ENCODE measurements at places on chromosomes 6 and 20. TPM values are rescaled to one million over a fixed set of nuclear protein-coding genes. Genes with fewer than 3 reads are reported as not detected.

Gene PPP1R3G
- 3.3 TPM for total RNA-seq

GRCh38 chr20:63223121-63223825 is 7.3 kb upstream of the YTHDF1 start:
- H3K27ac ChIP-seq, result no peak overlapping the region
- DNase-seq, result peak; percentile 89
- H3K4me1 ChIP-seq, result peaks cover 8% of the 10 kb centered on the region
- no peak overlapping the region for H3K4me3 ChIP-seq

GRCh38 chr20:31915491-31916280 is 36.2 kb downstream of the PDRG1 start:
- no peak overlapping the region for H3K4me3 ChIP-seq
- no peaks in the 10 kb centered on the region for H3K4me1 ChIP-seq
- no peaks in the 10 kb centered on the region for H3K36me3 ChIP-seq

Gene CST2
- not detected for total RNA-seq

- H3K27me3 ChIP-seq, result peaks cover 11% of the 10 kb centered on the region
- H3K4me1 ChIP-seq, result no peaks in the 10 kb centered on the region
- no peaks in the 10 kb centered on the region for H3K36me3 ChIP-seq
- no peak overlapping the region for H3K4me3 ChIP-seq
- no peak overlapping the region for H3K27ac ChIP-seq
These were observed 52.8 kb upstream of the IL20RA start for GRCh38 chr6:137097526-137097925.

Gene UBR2
- total RNA-seq, result 31.5 TPM

Gene MANEA
- total RNA-seq, result 15.9 TPM

DNA sequence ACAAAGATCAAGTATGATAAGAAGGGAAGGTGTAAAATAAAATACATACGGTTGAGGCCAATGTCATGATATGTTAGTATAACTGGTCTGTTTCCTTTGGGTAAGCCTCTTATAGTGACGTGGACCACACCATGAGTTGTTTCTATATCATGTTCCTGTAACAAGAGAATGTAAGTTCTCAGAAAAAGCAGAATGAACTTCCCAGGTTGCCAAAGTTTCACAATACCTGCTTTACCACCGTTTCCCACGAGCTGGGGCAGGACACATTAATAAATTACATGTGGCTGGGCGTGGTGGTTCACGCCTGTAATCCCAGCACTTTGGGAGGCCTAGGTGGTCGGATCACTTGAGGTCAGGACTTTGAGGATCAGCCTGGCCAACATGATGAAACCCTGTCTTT is 42.6 kb upstream of the SLA2 start:
- no peaks in the 10 kb centered on the region for H3K4me1 ChIP-seq
- H3K36me3 ChIP-seq, result peaks cover 7% of the 10 kb centered on the region
- H3K27ac ChIP-seq, result no peak overlapping the region
- no peak overlapping the region for H3K4me3 ChIP-seq
- no peaks in the 10 kb centered on the region for H3K27me3 ChIP-seq

DNA sequence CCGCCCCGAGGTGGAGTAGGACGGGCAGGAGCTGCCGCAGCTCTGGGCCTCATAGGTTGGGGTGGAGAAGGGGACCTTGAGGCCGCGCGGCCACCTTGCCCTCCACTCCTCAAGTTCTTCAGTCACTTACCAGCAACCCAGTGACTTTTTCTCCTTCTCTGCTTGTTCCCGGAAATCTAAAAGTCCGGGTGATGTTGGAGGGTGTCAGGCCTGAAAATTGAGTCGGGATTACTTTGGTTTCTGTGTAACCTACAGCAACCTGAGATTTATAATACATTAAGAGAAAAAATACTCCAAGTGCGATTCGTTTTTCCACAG is 338 bp downstream of the RWDD1 start:
- peaks cover 15% of the 10 kb centered on the region for H3K4me1 ChIP-seq
- no peaks in the 10 kb centered on the region for H3K27me3 ChIP-seq
- peak overlapping the region; percentile 86 for H3K27ac ChIP-seq
- peaks cover 12% of the 10 kb centered on the region for H3K36me3 ChIP-seq
- peak; percentile 65 for DNase-seq

DNA sequence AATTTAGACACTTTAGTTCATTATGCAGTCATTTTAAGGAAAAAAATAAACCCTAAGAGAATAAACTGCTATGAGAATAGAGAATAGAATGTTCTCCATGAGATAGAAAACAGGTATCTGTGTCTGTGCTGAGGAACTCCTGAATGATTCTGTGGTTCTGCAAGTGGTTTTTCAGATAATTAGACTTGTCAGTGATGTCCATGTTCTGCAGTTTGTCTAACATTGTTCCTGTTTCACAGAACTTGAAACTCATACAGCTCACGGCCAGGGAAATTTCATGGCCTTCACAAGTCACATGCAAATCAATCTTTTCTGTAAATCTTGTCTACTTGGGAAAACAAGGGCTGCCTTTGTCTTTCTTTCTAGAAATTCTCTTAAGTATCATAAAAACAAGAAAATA is 73.4 kb upstream of the HMGCLL1 start:
- no peak overlapping the region for H3K4me3 ChIP-seq
- H3K27ac ChIP-seq, result no peak overlapping the region
- H3K36me3 ChIP-seq, result no peaks in the 10 kb centered on the region
- no peaks in the 10 kb centered on the region for H3K4me1 ChIP-seq
- no peak for DNase-seq

GRCh38 chr6:139588076-139588639 is 213.7 kb upstream of the CITED2 start:
- H3K27me3 ChIP-seq, result no peaks in the 10 kb centered on the region
- H3K27ac ChIP-seq, result peak overlapping the region; percentile 88
- H3K4me3 ChIP-seq, result no peak overlapping the region
- no peak for DNase-seq
- H3K36me3 ChIP-seq, result no peaks in the 10 kb centered on the region

Gene MDFI
- 0.72 TPM for total RNA-seq

- no peaks in the 10 kb centered on the region for H3K4me1 ChIP-seq
- H3K36me3 ChIP-seq, result no peaks in the 10 kb centered on the region
- DNase-seq, result no peak
- no peaks in the 10 kb centered on the region for H3K27me3 ChIP-seq
These were observed 316.6 kb downstream of the CDKAL1 start for GRCh38 chr6:20850686-20851416.

Gene OPRL1
- 0.59 TPM for total RNA-seq

- peak overlapping the region; percentile 27 for H3K27ac ChIP-seq
- DNase-seq, result no peak
- no peaks in the 10 kb centered on the region for H3K36me3 ChIP-seq
- peaks cover 17% of the 10 kb centered on the region for H3K4me1 ChIP-seq
These were observed 118.7 kb downstream of the CLIC5 start for GRCh38 chr6:45896783-45897441.

Gene SLC22A16
- total RNA-seq, result 0.36 TPM

GRCh38 chr6:129844118-129844891 is 16.8 kb downstream of the TMEM244 start:
- no peaks in the 10 kb centered on the region for H3K36me3 ChIP-seq
- H3K4me3 ChIP-seq, result no peak overlapping the region
- peaks cover 7% of the 10 kb centered on the region for H3K4me1 ChIP-seq
- H3K27me3 ChIP-seq, result no peaks in the 10 kb centered on the region
- H3K27ac ChIP-seq, result no peak overlapping the region

DNA sequence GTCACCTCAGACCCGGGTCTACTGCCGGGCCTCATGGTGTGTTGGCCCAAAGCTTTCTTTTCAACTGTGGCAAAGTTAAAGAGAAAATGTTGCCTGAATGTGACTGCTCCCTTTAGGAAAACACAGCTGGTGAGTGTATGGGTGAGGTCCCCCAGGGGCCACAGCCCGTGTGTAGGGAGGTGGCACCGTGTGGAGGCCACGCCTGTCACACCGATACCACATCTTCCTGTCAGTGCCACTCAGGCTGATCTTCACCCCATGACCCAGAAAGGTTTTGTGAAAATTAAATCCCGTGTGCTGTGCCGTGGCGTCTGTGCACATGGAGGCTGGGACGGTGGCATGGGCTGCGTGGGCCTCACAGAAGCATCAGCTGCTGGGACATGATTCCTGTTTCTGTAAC is 10.7 kb upstream of the ADRM1 start:
- H3K27ac ChIP-seq, result no peak overlapping the region
- H3K4me1 ChIP-seq, result no peaks in the 10 kb centered on the region
- no peak for DNase-seq
- H3K36me3 ChIP-seq, result peaks cover 59% of the 10 kb centered on the region

Gene CDSN
- total RNA-seq, result not detected

DNA sequence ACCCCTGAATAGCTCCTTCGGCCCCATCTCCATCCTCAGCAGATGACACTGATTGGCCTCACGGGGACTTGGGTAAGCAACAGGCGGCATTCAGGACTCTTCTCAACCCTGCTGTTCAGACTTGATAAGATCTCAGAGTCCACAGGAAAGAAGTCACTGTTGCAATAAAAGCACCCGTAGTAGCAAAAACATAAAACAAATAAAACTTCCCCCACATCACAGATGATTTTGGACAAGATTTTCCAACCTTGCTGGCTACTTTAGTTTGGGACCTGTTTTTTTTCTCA is 17.1 kb upstream of the C20orf144 start:
- peaks cover 29% of the 10 kb centered on the region for H3K36me3 ChIP-seq
- H3K27ac ChIP-seq, result no peak overlapping the region
- H3K4me3 ChIP-seq, result no peak overlapping the region

GRCh38 chr20:46695892-46696291 is 6.6 kb upstream of the TP53RK start:
- no peaks in the 10 kb centered on the region for H3K36me3 ChIP-seq
- no peaks in the 10 kb centered on the region for H3K27me3 ChIP-seq
- peak; percentile 73 for DNase-seq
- peaks cover 5% of the 10 kb centered on the region for H3K4me1 ChIP-seq

Measured in osteoblast (primary cell).